RWPE2 (cell line): ENCODE measurements at places on chromosomes 5 and 9.

GRCh38 chr9:112774006-112774996 is 23.7 kb downstream of the SNX30 start:
- no peak for DNase-seq

GRCh38 chr5:122999947-123000563 is 36.5 kb downstream of the PPIC start:
- DNase-seq: no peak

DNA sequence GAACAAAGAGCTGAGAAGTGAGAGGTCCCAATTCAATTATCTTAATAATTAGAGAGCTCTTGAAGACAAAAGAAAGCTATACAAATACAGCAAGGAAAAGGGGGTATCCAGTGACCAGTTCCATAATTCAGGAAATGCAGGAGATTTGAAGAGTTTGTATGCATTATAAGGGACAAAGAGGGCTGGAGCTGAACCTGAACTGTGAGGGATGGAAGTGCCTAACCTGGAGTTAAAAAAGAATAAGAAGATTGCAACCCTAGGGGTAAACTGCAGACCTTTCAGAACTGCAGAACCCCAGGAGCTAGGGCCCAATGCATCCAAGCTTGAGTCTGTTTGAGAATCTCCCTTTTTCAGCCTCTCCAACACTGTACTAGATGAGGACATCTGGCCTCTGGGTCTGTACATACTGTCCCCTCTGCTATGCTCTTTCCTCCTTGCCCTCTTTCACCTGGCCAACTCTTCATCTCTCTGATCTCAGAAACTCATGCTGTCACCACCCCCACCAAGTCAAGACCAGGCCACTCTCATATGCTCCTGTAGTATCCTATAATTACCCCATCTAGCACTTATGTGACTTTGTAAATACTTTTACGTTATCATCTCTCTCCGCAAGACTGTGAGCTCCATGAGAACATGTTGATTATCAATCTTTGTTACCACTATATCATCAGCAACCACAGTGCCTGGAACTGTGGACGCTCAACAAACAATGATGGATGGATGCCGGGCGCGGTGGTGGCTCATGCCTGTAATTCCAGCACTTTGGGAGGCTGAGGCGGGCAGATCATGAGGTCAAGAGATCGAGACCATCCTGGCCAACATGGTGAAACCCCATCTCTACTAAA is 6.6 kb upstream of the PRKACG start:
- no peak for DNase-seq

GRCh38 chr5:10018201-10019069 is 231.3 kb downstream of the ATPSCKMT start:
- DNase-seq: no peak

- DNase-seq: no peak
Measured at GRCh38 chr5:67160272-67160671, 36.3 kb downstream of the CD180 start.

GRCh38 chr9:91199739-91200497 is 161.8 kb downstream of the AUH start:
- no peak for DNase-seq

GRCh38 chr9:111940697-111941096 is 44.1 kb downstream of the UGCG start:
- DNase-seq: no peak

DNA sequence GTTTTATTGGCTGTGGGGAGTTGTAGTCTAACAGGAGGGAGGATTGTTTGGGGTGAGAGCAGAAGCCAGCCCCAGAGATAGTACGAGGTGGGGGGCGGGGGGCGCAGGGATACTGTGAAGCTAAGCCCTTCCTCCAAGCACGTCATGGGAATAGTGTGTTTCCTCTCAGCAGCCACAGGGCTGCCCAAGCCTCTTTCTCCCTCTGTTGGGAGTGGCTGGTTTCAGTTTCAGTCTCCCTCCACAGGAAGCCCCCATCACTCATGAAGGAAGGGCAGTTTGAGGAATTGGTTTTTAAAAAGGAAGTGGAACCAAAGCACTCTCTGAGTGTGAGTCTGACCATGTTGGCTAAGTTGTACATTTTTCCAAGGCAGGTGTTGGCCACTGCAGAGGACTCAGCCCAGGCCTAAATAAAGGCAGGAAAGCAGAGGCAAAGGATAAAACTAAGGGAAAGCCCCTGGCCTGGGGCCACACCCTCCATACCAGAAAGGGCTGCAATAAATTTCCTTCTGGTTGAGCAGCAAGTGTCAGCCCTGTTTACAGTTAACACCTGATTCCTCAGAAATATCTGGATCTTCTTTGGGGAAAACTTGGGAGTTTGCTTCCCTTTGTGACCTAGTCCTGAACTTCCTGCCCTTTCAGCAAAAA is 3.2 kb downstream of the RAB24 start:
- no peak for DNase-seq

DNA sequence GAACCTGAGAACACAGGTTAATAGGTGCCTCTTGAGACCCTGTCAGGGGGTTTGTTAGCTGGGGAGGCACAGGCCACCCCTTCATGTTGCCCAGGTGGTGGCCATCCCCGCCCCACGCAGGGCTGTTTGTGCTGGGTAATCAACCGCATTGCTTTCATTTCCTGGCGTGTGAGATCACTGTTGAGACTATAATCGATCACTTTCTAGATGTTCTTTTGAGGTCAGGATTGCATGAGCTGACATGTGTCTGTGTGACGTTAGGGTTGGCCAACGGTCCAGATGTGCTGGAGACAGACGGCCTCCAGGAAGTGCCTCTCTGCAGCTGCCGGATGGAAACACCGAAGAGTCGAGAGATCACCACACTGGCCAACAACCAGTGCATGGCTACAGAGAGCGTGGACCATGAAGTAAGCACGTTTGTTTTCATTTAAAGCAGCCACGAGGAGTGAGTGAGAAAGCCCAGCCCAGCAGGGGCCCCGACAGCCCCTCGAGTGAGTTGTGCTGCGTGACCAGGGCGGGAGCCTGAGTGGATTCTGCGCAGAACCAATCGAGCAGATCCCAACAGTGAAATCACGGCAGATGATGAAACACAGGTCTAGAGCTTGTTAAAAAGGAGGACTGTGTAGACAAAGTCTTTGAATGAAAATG is 115.0 kb upstream of the CACNA1B start:
- DNase-seq: no peak

GRCh38 chr5:157948738-157949410 is 89.9 kb upstream of the CLINT1 start:
- DNase-seq: peak; percentile 84

DNA sequence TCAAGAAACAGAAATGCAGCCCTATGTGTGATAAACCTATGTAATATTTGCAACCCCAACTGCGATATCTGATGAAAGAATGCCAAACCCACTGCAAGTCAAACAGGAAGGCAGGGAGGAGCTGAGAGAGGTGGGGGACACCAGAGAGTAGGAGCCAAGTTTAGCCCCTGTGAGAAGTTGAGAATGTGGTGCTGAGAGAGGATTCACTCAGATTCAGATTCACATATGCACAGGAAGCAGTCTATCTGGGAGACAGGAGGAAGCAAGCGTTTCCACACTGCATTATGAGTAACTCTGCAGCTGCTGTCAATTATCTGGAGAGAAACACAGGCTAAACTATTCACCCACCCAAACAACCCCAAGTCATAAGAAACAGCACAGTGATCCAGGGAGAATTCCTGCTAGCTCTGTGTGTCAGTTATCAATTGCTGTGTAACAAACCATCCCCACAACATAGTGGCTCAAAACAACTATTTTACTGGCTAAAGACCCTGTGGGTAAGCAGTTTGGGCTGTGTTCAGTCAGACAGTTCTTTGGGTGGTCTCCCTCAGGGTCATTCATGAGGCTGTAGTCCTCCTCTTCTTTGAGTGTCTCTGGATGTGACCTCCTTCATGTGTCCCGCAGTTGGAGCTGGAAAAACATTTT is 161.9 kb upstream of the RAI14 start:
- no peak for DNase-seq
